ENCODE measurements at places on chromosomes 5 and 9.

DNA sequence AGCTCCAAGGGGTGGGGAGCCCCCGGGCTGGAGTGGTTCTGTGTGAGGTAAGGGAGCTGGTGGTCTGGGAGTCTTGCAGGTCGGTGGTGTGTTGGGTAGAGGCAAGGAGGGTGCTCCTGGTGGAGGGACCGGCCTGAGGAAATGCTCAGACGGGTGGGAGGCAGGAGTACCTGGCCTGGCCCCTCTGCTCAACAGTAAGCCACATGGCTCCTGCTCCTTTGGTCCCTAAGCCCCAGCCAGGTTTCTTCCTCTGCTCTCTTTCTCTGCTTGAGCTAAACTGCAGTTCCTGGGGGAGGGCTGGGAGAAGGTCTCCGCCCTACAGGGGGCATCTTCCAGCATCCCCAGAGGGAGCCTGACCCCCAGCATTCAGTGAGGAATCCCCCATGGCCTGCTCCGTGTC, 17.2 kb downstream of the TSPAN17 start:
- DNase-seq: no peak

GRCh38 chr5:158349987-158350386, 491.0 kb upstream of the CLINT1 start:
- DNase-seq: no peak

DNA sequence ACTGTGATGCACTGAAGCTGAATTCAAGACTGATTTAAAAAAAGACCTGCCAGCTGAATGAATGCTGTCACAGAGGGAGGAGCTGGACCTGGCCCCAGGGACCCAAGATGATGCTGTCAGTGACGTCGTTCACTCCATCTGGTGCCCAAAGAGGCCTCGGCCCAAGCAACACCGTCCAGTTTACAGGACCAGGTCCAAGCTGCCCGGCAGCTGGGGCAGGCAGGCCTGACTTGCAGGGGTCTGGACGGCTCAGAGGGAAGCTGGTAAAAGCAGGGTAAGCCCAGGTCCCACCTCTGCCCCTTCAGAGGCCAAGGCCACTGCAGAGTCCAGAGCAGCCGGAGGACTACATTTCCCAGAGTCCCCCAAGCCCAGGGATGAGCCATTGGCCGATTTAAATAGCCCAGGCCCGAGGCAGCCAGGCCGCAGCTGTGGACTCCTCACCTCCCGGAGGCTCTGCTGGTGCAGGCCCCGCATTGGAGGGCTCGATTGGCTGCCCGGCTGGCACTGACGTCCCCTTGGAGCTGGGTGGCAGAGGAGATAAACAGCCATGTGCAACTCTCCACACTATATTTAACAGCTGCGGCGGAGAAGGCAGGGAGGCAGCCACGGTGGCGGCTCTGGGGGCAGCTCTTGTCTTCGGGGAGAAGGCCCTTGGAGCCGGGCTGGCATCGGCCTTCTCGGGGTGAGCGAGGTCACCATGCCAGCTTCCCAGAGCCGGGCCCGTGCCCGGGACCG, at the start of gene PLPP7:
TSS of gene PLPP7 (plus strand) at position 423 of the 735 bp plus-strand sequence. CDS start at position 698, 275 bp downstream.
- DNase-seq: no peak

DNA sequence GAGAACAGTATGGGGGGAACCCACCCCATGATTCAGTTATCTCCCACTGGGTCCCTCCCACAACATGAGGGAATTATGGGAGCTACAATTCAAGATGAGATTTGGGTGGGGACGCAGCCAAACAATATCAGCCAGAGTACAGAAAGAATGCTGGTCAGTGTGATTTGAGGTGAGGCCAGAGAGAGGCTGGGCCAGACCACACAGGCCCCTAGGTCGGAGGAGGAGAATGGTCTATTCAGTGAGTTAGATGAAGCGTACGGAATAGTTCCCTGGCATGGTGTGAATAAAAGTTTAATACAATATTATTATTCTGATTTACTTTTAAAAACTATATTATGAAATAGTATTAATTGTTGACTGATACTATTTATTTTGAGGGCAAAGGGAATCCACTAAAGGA, 39.7 kb downstream of the PCSK5 start:
- DNase-seq: no peak

GRCh38 chr9:136520053-136520540, 25.8 kb downstream of the NOTCH1 start:
- DNase-seq: peak; percentile 67

DNA sequence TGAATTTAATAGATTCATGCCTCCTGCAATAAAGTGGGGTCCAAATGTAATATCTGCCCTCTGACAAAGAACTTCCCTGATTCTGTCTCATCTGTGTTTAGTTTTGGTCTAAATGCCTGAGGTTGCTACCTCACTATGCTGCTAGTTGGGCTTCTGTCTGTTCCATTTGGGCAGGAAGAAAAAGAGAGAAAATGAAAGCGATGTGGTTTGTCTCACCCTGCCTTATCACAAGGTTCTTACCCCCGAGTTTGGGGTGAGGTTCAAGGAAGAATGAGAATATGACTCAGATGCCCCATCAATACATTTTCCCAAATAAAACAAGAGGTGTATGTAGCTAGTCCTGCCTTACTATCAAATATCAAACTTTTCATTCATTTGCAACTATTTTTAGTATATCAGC, 132.1 kb upstream of the MTAP start:
- no peak for DNase-seq

- peak; percentile 73 for DNase-seq
Measured at GRCh38 chr5:180090098-180090768, 18.7 kb upstream of the RNF130 start.

DNA sequence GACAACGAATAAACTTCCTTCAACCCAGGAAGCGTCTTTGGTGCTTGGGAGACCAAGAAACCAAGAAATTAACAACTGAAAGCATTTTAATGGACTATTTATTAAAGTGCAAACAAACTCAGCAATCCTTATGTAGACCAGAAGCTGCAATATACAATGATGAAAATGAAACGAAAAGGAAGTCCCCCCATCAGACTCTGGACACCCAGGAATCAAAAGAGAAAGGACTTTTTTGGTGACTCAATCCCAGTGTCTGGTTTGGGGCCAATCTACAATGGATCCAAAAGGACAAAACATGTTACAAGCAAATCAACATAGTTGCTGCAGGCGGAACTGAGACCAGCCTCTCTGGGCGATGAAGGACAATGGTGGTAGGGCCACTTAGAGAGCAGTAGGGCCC, 39.5 kb downstream of the C9orf152 start:
- no peak for DNase-seq
